ENCODE measurements at places on chromosomes 12 and 14. TPM values are rescaled to one million over a fixed set of nuclear protein-coding genes. Genes with fewer than 3 reads are reported as not detected.
A peak's percentile ranks its signal among the peaks of the same experiment; 100 is the strongest.

DNA sequence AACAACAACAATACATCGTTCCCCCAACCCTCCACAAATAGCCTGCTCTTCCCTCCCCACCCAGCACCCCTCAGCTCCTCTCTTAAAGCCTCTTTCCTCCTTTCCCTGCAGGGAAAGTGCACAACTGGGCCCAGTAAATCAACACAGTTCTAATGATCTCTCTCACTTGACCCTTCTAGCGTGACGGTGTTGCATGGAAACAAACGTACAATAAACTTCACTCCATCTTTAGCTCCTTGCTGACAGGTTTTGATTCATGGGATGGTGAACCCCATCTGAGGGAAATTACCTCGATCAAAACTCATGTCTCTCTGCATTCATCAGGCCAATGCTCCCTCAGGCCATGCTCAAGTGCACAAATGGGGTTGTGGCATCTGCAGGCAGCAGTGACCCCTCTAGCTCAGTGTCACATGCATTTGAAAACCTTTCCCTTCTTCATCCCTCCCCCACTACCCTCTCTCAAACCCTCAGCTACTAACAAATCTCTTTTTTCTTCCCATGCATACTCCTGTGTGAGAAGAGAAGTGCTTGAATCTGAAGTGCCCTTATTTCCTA is 22.9 kb downstream of the GDF11 start:
- no peak for DNase-seq

DNA sequence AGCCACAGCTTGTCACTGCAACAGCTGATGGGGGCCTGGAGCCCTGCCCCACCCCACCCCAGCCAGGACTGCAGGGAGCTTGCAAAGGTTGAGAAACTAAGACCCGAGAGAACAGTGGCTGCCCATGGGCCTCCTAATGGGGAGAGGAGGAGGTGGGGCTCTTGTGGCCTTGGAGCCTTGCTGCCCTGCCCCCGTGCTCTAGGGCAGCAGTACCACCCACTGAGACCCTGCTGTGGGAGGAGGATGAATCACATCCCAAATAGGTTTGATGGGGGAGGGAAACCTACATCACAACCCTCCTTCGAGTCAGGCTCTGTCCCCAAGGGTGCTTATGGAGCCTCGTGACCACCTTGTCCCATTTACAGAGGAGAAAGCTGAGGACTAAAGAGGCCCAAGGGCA is 15.9 kb downstream of the HHIPL1 start:
- DNase-seq = no peak

DNA sequence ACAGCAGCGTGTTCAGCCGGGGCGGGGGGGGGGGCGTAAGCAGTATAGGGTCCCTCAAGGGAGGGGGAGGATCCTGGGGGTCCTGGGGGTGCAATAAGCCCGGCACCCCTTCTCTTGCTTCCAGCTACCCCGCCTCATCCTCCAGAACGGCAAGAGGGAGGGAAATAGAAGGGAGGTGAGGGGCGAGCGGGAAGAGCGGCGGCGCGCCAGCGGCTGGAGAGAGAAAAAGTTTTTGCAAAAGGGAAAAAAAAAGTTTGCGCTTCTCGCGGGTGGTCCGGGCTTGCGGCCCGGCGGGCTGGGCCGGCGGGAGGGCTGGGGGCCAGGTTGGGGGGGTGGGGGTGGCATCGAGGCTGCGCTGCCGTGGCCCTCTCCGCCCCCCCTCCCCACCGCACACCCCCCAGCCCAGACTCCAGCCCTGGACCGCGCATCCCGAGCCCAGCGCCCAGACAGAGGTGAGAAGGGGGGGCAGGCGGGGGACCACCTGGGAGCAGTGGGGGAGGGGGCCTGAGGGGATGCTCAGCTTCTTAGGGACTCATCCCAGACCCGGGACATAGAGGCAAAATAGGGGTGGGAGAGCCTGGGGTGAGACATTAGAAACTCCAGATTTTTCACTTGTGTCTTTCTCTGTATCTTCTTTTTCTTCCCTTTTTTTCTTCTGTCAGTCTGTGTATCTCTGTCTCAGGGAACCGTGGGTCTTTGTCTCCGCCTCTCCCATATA is at the start of gene GLI1:
TSS of gene GLI1 (plus strand) at position 36 of the 718 bp plus-strand sequence. CDS start 3,907 bp downstream, outside the sequence.
- DNase-seq = no peak

- no peak for DNase-seq
These were observed 123.9 kb upstream of the FOXN3 start for GRCh38 chr14:89540830-89541470.

DNA sequence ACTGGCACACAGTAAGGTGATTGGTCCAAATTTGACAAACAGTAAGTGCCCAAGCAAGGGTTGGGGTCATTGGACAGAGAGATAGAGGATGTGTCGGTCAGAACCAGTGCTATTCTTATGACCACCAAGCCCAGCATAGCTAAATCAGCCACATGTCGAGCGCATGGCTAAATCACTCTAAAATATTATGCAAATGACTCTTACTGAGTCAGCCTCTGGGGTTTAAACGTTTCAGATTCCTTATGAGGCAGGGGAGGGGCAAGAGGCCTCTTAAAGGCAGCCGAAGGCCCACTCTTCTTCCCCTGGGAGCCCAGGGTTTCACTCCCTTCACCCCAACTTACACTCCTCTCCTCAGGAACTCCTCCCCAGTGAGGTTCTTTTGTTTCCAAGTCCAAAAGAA is 603 bp upstream of the ENDOU start:
- DNase-seq = peak; percentile 10

CMKLR1 gene
- total RNA-seq = 16.1 TPM

GRCh38 chr12:41917938-41918341 is 226.7 kb downstream of the GXYLT1 start:
- DNase-seq = no peak

ARMH4 gene
- total RNA-seq = 6.4 TPM

DNA sequence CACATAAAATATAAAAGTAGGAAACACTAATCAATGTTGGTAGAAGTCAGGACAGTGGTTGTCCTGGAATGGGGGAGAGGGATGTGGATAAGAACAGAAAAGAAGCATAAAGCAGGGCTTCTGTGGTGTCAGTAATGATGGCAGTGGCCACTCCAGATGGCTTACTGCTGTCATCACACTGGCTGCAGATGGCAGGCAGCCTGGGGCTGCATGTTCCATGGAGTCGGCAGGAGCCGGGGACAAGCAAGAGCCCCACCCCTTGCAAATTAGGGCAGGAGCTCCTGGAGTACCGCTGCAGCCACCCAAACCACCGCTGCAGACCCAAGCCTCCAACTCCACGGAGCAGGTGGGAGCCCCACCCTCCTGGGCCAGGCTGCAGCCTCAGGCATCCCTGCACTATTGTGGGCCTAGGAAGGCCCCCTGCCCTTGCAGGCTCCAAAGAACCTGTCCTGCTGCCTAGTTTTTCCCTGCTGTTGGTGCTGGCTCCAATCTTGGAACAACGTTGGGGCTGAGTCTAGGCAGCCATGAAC is 28.8 kb upstream of the SLC5A8 start:
- DNase-seq = no peak

DNA sequence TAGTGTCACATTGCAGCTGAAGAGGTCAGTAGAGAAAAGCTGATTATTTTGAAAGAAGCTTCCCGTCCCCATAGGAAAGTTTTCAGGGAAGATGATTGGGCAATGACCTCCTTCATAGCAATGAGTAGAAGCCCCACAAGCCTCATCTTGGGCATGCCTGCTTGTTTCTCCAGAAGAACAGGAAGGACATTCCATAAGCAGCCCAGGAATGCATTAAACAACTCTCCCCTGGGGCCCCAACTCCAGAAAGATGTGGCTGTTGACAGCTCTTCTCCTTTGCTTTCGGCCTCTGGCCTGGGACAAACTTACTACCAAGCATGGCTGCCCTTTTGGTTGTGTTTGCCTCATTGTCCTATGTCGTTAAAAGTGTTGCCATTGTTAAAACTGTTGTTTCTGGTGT is 5.7 kb upstream of the VDR start:
- no peak for DNase-seq

DNA sequence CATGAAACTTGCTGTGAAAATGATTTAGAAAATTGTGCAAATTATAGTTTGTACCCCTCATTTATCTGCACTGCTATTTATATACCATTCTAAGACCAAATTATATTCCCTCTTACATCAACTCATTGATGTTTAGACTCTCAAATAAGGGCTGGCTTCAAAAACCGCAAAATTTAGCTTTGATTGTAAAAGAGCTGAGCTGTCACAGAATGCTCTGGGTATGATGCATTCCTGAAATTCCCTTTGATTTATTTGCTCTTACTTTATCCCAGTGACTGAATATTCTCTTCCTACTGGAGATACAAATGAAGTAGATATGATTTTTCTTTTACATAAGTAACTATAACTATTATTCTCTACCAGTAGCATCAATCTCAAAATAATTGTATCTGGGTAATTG is 78.0 kb upstream of the TMTC2 start:
- no peak for DNase-seq

- no peak for DNase-seq
These were observed 122.2 kb downstream of the NTS start for GRCh38 chr12:85996280-85996679.

RBM23 gene
- 54.6 TPM for total RNA-seq

GRCh38 chr14:105055334-105055733 is 9.9 kb downstream of the GPR132 start:
- DNase-seq = no peak

DNA sequence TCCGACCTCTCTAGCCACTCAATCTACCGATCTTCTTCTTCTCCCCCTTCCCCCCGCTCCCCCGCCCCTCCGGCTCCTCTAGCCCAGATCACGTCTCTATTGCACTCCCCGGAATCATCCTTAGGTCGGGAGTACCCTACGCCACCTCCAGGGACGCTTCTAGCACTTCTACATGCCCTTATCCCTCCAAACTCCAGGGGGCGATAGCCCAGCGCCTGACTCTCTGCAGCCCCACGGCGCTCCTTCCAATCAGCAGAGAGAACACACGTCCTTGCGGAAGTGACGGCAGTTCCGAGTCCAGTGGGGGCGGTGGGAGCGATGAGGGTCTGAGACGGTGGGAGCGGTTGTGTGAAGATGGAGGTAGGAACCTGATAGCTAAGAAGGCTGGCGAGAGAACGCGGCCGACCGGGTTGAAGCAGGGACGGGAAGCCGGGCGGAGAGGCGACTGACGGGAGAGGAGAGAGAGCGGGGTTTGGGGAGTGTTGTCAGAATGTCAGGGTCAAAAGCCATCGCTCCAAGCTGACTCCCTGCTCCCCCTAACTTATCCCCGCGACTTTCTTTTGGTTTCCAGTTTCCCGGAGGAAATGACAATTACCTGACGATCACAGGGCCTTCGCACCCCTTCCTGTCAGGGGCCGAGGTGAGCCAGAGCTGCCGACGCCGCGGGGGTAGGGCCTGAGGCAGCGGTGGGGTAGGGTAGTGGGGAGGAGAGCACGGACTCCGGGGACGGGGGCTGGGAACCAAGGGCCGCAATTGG is at the start of the genes RAB2B and TOX4:
TSS of gene RAB2B (minus strand) at position 35 of the 757 bp plus-strand sequence. CDS start 87 bp downstream, outside the sequence.
TSS of gene TOX4 (plus strand) at position 271 of the 757 bp plus-strand sequence. CDS start at position 355, 84 bp downstream.
- peak; percentile 95 for DNase-seq

DNA sequence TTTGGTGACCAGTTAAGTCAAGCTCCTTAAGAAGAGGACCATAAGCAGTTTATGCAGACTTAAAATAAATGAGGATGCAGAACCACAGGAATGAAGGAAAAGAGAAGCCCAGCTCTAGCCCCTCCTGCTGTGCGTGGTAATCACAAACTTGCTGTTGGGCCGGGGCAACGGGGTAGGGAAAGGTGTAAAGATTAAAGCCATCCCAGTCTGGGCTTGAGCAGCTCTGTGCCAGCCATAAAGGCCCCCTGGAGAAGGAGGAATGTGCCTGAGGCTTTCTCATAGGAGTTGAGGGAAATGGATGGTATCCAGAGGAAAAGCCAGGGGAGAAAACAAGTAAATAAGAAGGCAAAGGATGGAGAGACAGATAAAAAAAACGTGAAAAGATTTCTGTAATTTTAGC is 25.1 kb downstream of the TEP1 start:
- no peak for DNase-seq

- no peak for DNase-seq
These were observed 35.5 kb downstream of the CIT start for GRCh38 chr12:119841433-119842210.

MYH6 gene
- total RNA-seq = 10,415 TPM
